ENCODE measurements at places on chromosomes 2 and 18. TPM values are rescaled to one million over a fixed set of nuclear protein-coding genes. Genes with fewer than 3 reads are reported as not detected.

DSEL gene
- total RNA-seq, result 3.3 TPM

SERPINB3 gene
- 22.4 TPM for total RNA-seq

TRIM43 gene
- under 0.01 TPM for total RNA-seq

DSG4 gene
- under 0.01 TPM for total RNA-seq

EPB41L5 gene
- 71.0 TPM for total RNA-seq

KIF5C gene
- not detected for total RNA-seq

ONECUT2 gene
- under 0.01 TPM for total RNA-seq

TTN gene
- under 0.01 TPM for total RNA-seq

E2F6 gene
- total RNA-seq, result 9.1 TPM

PTCD3 gene
- total RNA-seq, result 57.2 TPM

RFX8 gene
- total RNA-seq, result not detected

WDR43 gene
- 117 TPM for total RNA-seq

C2orf72 gene
- under 0.01 TPM for total RNA-seq

NPAS2 gene
- 8.2 TPM for total RNA-seq

GALNT13 gene
- total RNA-seq, result 1.3 TPM

SLC16A14 gene
- total RNA-seq, result 2.4 TPM

MEP1B gene
- total RNA-seq, result not detected

TMEM198 gene
- total RNA-seq, result under 0.01 TPM

CROCC2 gene
- 0.26 TPM for total RNA-seq

SNTG2 gene
- total RNA-seq, result not detected

LINC00305 gene
- total RNA-seq, result not detected

TMEM247 gene
- total RNA-seq, result not detected

CXCR1 gene
- not detected for total RNA-seq

SCTR gene
- not detected for total RNA-seq

PDE1A gene
- 0.13 TPM for total RNA-seq

ANKRD53 gene
- total RNA-seq, result not detected

All from bronchial epithelial cell (primary cell).